ENCODE measurements at places on chromosomes 4 and X.

DNA sequence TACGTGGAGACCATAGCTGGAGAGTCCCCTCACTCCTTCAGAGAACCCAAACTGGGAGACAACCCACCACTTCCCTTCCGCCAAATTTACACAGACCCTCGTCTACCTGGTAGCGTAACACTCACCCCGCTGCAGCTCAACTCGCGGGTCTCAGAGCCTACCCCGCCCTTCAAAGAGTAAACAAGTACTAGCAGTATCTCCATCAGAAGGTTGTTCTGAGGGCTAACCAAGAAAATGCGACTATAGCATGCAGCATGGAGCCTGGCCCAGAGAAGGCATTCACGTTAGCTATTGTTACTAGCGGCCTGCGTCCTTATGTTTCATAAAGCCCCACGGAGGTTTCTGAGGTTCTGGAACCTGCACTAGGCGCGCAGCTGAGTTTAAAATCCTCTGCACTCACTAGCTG, 531 bp upstream of the MANBA start:
- DNase-seq = no peak

DNA sequence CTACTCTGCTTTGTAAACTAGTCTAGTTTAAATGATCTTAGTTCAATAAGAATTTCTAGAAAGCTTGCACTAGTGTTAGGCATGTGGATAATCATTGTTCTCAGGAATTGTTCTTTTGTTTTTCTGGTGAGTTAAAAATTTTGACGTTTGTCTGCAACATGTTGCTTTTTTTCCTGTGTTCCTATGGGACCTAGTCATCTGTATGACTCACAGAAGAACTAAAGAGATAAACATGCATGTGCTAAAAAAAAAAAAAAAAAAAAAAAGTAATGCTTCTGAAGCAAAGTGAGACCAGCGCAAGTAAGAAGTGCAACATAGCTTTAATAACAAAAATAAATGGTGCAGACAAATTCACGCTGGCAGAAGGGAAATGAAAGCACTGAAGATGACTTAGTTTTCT, 471.2 kb downstream of the IQCM start:
- no peak for DNase-seq

- DNase-seq = no peak
These were observed 384.5 kb downstream of the GPAT3 start for GRCh38 chr4:83920375-83920774.

GRCh38 chrX:136250191-136251040, 784 bp downstream of the MAP7D3 start:
- no peak for DNase-seq
